ENCODE measurements at places on chromosomes 2 and 18.

DNA sequence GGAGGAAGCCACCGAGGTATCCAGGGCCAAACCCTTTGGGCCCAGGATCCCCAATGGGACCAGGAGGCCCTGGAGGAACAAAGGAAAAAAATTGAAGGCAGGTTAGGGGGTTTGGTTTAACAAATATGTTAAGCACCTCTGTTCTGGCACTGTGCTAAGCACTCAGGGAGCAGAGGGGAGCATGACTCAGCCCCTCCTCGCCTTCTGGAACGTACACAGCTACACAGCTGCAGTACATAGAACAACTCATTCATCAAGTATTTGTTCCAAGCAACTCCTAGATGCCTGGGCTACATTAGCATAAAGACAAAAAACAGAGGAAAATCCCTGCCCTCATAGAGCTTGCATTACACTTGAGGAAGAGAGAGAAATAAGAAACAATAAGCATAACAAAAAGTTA lies 153.6 kb downstream of the COL4A4 start:
- no peak for DNase-seq

DNA sequence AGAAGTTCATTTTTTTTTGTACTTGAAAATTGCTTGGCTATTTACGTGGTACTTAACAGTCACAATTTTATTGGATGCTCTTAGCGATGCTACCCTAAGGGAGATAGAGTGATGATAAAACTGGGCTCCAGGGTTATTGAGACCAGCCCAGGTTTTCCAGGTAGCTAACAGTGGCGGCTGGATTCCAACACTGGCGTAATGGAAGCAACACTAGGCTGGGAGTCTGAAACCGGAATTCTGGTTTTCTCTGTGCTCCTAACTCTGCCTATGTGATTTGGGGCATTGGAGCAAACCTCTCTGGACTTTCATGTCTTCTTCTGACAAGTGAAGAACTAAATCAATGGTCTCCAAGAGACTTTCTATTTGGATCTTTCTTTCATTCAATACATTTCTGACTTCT lies 9.4 kb upstream of the GALNT14 start:
- DNase-seq, result no peak

GRCh38 chr18:5982332-5982731 lies 87.0 kb upstream of the TMEM200C start:
- DNase-seq, result no peak

DNA sequence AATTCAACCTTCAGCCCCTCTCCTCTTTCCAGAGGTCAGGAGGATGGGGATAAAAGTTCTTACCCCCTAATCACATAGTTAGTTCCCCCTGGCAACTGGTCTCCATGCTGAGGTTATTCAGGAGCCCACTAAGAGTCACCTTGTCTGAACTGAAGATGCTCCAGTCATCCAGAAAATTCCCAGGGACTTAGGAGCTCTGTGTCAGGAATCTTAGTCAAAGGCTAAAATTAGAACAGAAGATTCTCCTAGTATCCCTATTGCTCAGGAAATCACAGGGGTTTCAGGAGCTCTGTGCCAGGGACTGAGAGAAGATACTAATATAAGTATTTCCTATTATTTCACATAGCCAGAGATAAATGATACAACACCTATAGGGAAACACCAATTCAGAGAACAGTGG lies 37.3 kb upstream of the LONRF2 start:
- DNase-seq, result no peak

DNA sequence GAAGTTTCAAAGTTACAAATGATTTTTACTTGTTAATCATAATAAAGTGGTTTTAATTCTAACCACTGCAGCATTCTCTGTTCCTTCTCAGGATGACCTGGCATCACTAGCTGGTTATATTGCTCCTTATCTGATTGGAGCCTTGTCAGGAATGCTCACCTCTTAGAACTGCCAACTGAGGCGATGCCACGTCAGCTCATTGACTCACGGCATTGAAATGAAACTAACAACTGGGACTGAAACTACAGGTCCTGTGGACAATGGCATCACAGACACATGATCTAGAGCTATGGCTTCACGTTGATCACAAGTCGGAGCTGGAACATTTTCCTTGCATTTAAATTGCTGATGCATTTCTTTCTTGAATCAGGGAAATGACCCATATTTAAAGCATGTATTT lies 54.9 kb upstream of the MAP2 start:
- no peak for DNase-seq

- no peak for DNase-seq
Observed at GRCh38 chr2:197713271-197713670, 8.1 kb downstream of the MARS2 start.

DNA sequence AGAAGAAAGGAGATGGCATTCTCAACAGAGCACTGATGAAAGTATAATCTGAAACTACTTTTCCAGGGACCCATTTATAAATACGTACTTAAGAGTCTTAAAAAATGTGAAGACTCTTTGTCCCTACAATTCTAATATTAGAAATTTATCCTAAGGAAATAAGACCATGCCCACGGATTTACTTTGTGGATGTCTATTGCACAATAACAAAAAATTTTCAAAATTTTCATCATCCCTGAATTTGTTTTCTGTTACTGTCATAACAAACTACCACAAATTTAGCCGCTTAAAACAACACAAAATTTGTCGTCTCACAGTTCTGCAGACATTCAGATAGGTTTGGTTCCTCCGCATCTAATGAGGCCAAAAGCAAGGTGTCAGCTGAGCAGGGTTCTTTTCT lies 182.3 kb upstream of the SMAD7 start:
- DNase-seq, result no peak
